ENCODE measurements at places on chromosomes 7 and 10. TPM values are rescaled to one million over a fixed set of nuclear protein-coding genes. Genes with fewer than 3 reads are reported as not detected.

The PNLIPRP3 gene
- not detected for total RNA-seq

DNA sequence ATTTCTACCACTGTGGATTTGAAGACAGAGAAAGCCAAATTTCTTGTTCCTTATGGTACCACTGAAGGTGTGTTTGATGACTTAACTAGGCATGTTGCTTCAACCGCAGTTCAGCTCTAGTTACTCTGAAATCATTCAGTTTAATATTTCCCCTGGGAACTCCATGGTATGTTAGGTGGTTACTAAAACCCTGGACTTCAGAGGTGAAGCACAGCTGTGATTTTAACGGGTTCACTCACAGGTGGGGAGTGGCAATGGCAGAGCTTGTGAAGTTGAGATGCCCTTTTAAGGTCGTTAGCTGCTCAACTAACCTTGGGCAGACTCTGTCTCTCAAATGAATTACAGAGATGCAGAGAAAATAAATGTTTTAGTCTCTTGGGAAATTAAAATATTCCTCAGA lies 163.6 kb upstream of the PHYHIPL start:
- no peak overlapping the region for H3K4me3 ChIP-seq
- DNase-seq, result no peak
- no peak overlapping the region for H3K27ac ChIP-seq
- no peaks in the 10 kb centered on the region for H3K27me3 ChIP-seq
- H3K4me1 ChIP-seq, result no peaks in the 10 kb centered on the region

The GNAT3 gene
- not detected for total RNA-seq

DNA sequence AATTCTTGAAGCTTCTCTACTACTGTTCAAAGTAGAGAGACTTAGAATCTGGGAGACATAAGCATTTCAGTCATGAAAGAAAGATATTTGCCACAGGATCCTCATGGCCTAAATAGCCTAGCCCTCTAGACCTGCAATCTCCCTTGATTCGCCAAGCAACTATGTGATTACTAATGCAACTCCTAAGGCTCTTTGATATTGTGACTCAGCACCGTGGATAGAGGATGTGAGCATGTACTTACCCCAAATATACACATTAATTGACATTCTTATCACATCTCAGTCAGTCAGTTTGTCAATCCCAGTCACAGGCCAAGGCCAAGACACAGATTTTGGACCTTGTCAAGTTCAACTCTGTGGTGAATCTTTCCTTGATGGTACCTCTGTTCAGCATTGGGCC lies 42.6 kb downstream of the GPR37 start:
- no peaks in the 10 kb centered on the region for H3K4me1 ChIP-seq
- DNase-seq, result no peak
- H3K36me3 ChIP-seq, result no peaks in the 10 kb centered on the region
- H3K27me3 ChIP-seq, result no peaks in the 10 kb centered on the region
- no peak overlapping the region for H3K27ac ChIP-seq
- H3K4me3 ChIP-seq, result no peak overlapping the region

GRCh38 chr7:69367780-69368179 lies 230.5 kb upstream of the AUTS2 start:
- DNase-seq, result no peak
- H3K27ac ChIP-seq, result no peak overlapping the region
- no peak overlapping the region for H3K4me3 ChIP-seq
- no peaks in the 10 kb centered on the region for H3K36me3 ChIP-seq

- no peak overlapping the region for H3K27ac ChIP-seq
Measured at GRCh38 chr7:100079024-100079560, 2.4 kb downstream of the ZNF3 start.

DNA sequence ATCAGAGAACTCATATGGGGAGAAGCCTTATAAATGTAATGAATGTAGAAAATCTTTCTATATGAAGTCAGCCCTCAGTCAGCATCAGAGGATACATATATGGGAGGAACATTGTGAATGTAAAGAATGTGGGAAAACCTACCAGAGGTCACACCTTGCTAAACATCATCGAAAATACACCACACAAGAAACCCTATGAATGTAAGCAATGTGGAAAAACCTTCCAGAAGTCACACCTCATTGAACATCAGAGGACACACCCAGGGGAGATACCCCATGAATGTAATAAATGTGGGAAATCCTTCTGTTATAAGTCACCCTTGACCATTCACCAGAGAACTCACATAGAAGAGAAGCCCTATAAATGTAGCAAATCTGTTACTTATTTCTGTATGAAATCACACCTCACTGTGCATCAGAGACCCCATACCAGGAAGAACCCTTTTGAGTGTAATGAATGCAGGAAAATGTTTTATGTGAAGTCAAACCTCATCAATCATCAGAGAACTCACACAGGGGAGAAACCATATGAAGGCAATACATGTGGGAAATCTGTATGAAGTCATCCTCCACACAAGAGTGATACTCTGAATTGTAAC lies 30.8 kb downstream of the ZNF12 start:
- no peaks in the 10 kb centered on the region for H3K27me3 ChIP-seq
- H3K4me3 ChIP-seq, result no peak overlapping the region
- H3K4me1 ChIP-seq, result no peaks in the 10 kb centered on the region
- DNase-seq, result no peak
- H3K27ac ChIP-seq, result no peak overlapping the region

DNA sequence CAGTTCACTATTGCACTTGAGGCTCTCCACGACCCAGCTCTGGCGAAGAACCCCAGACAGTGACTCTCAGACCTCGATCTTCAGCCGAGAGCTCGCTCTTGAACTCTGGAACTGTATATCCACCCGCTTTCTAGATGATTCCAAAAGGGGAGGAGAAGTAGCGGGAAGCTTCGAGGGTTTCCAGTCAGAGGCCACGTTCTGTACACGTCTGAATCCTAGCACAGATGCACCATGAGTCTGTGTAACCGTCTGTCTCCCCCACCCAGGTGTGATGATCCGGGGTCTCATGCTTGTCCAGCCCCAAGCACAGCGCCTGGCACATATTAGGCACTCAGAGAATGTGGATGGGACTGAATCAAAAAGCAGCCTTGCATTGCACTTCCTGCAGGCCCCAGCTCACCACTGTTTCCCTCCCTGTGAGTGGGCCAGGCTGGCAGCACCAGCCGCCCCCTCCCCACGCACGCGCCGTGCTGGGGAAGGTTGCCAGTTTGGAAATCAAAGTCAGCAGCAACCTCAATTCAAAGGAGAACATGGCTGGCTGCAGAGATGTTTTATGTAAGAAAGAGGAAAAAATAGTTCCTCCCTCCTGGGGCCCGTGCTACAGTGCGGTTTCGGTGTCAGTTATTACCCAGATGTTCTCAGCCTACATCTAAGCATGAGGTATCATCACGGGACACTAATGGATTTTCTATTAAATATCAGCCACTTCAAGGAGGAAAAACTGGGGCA lies 5.7 kb downstream of the GRID2IP start:
- DNase-seq, result no peak
- no peaks in the 10 kb centered on the region for H3K27me3 ChIP-seq
- no peak overlapping the region for H3K4me3 ChIP-seq

- no peaks in the 10 kb centered on the region for H3K36me3 ChIP-seq
- H3K27me3 ChIP-seq, result no peaks in the 10 kb centered on the region
- DNase-seq, result no peak
- no peak overlapping the region for H3K27ac ChIP-seq
- no peak overlapping the region for H3K4me3 ChIP-seq
Measured at GRCh38 chr7:36348256-36348655, 41.4 kb upstream of the ANLN start.

Measured in thoracic aorta (tissue), 2 donors.